HepG2 (cell line): ENCODE measurements at places on chromosomes 3 and 15. TPM values are rescaled to one million over a fixed set of nuclear protein-coding genes. Genes with fewer than 3 reads are reported as not detected.

The IL20RB gene
- 0.22 and 0.34 TPM in 2 replicates for total RNA-seq

The GUCA1C gene
- not detected in 2 replicates for total RNA-seq

The SOX14 gene
- total RNA-seq: not detected in 2 replicates

The TRH gene
- not detected in 2 replicates for total RNA-seq

The GCNT3 gene
- total RNA-seq: 7.7 and 9.8 TPM in 2 replicates

The SV2B gene
- not detected in 2 replicates for total RNA-seq

The ADAMTSL3 gene
- total RNA-seq: 0.09 TPM in 1 of 2 replicates, not detected in the other

The SEMA6D gene
- not detected in 2 replicates for total RNA-seq

The CHRNA5 gene
- 5.1 and 10.5 TPM in 2 replicates for total RNA-seq

The UPK1B gene
- not detected in 2 replicates for total RNA-seq

The CLN6 gene
- total RNA-seq: 11.1 and 27.1 TPM in 2 replicates

The CFAP20DC gene
- not detected in 2 replicates for total RNA-seq

The SLC6A1 gene
- total RNA-seq: not detected in 2 replicates

The NSMCE3 gene
- total RNA-seq: 3.0 and 3.7 TPM in 2 replicates

The HRH1 gene
- total RNA-seq: not detected in 2 replicates

The SLC7A14 gene
- not detected in 2 replicates for total RNA-seq

The FETUB gene
- 1.3 and 2.1 TPM in 2 replicates for total RNA-seq

The IL5RA gene
- total RNA-seq: not detected in 2 replicates

The CPNE9 gene
- total RNA-seq: not detected in 2 replicates

The GP5 gene
- total RNA-seq: not detected in 2 replicates

The CMTM8 gene
- 6.6 and 8.9 TPM in 2 replicates for total RNA-seq

The SLC28A1 gene
- 0.31 and 0.39 TPM in 2 replicates for total RNA-seq

The PLCB2 gene
- total RNA-seq: not detected in 2 replicates

The PIERCE2 gene
- total RNA-seq: not detected in 2 replicates

The ZKSCAN7 gene
- total RNA-seq: 3.3 and 3.8 TPM in 2 replicates

The CSTA gene
- total RNA-seq: 11.0 and 13.9 TPM in 2 replicates

The ALDH1L1 gene
- total RNA-seq: 20.8 and 28.7 TPM in 2 replicates

The LIPC gene
- total RNA-seq: 15.0 and 26.0 TPM in 2 replicates

The EXD1 gene
- total RNA-seq: not detected in 2 replicates

The GOLGA6L7 gene
- not detected in 2 replicates for total RNA-seq

The SERINC4 gene
- total RNA-seq: not detected in 2 replicates

The MLH1 gene
- total RNA-seq: 70.8 and 84.7 TPM in 2 replicates

The ZPLD1 gene
- total RNA-seq: not detected in 2 replicates

The NMD3 gene
- total RNA-seq: 55.2 and 95.4 TPM in 2 replicates

The ST3GAL6 gene
- 16.3 and 23.2 TPM in 2 replicates for total RNA-seq

The CHRNA7 gene
- total RNA-seq: 1.3 and 1.4 TPM in 2 replicates

The ROPN1 gene
- not detected in 2 replicates for total RNA-seq

The ENTPD3 gene
- total RNA-seq: not detected in 2 replicates

The XCR1 gene
- not detected in 2 replicates for total RNA-seq

The CCR2 gene
- not detected in 2 replicates for total RNA-seq

The GOLGA8T gene
- not detected in 2 replicates for total RNA-seq

The STX19 gene
- total RNA-seq: not detected in 2 replicates

The LNP1 gene
- 6.0 and 7.0 TPM in 2 replicates for total RNA-seq

The TMEM45A gene
- total RNA-seq: 11.7 and 14.8 TPM in 2 replicates

The CCR3 gene
- total RNA-seq: not detected in 2 replicates

The RBP2 gene
- 2.5 TPM in 2 replicates for total RNA-seq

The DTWD1 gene
- 18.3 and 24.5 TPM in 2 replicates for total RNA-seq
